Activated CD8-positive, alpha-beta memory T cell treated with anti-CD3 and anti-CD28 coated beads for 4 hours (primary cell): ENCODE measurements at places on chromosomes 5 and 9.

GRCh38 chr9:120889606-120890271, 12.8 kb upstream of the PHF19 start:
- no peak for DNase-seq

- no peak for DNase-seq
Measured at GRCh38 chr9:114327749-114328148, 1.9 kb upstream of the ORM2 start.

DNA sequence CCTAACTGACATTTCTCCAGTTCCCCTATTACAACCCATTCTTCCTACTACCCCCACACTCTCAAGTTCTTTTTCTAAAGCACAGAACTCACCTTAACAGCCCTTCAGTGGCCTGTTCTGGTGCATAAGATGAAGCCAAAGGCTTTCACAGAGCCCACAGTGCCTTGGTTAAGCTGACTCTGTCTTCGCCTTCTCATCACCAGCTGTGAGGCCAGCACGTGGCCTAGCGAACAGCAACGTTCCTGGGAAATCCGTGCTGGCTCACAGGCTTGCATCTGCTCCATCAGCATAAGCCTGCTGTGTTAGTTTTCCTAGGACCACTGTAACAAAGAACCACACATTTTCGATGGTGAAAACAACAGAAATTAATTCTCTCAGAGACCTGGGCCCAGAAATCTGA, 67.9 kb upstream of the LPAR1 start:
- DNase-seq: no peak

DNA sequence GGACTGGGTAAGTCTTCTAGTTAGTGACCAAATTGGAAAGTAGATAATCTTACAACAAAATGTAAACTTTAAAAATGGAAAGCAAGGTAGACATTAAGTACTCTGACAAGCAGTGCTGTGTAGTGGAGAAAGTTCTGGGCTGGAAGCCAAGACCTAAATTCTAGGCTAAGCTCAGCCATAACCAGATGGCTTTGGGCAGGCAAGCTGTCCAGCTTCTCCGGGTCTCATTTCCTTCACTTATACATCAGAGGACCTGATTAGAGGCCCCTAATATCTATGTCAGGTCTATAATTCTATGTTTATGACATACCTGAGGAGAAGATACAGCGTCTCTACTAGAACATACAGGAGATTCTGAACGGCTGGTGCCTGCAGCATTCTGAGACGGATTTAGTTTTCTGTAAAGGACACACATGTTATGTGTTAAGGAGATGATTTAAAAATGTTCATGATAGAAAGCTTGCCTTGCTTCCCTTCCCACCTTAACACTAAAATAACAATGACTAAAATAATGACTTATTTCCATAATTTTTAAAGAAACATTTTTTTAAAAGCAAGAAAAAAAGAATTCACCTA, 61.2 kb downstream of the ELL2 start:
- DNase-seq: no peak

GRCh38 chr5:96658272-96658671, 3.9 kb upstream of the CAST start:
- no peak for DNase-seq

- no peak for DNase-seq
Measured at GRCh38 chr5:125510651-125511050, 764.2 kb upstream of the ZNF608 start.

GRCh38 chr5:137236849-137237507, 262.1 kb downstream of the SPOCK1 start:
- DNase-seq: no peak

DNA sequence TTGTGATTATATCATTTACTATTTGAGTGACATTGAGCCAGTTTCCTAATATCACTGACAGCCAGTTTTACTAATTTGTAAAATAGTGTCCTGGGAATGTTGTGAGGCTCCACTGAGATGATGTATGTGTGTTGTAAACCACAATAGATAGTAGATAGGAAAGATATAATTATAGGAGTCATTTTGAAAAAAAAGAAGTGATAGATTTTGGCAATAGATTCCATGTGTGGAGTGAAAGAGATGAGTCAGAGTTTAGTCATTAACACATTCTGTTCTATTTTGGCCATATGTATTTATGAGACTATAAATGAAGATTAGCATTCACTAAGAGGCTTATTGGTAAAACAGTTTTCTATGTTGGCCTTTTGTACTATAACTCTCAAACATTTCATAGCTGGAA, 388.2 kb downstream of the FAM170A start:
- no peak for DNase-seq

DNA sequence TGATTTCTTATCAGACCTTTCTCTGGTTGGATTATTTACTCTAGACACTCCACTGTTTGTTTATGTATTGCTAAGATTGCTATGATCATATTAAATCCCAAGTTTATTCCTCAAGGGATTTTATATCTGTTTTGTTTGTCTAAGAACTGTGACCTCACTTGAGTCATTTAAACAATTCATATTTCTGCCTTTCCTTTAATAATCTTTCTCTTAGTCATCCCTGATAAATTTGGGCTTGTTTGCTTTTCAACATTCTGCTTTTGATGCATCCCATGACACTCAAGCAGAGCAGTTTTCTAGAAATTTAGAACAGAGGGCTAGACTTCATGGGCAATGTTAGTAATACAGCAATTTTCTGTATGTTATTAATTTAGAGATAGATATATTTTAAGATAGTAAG, 231.6 kb upstream of the TNC start:
- DNase-seq: no peak

DNA sequence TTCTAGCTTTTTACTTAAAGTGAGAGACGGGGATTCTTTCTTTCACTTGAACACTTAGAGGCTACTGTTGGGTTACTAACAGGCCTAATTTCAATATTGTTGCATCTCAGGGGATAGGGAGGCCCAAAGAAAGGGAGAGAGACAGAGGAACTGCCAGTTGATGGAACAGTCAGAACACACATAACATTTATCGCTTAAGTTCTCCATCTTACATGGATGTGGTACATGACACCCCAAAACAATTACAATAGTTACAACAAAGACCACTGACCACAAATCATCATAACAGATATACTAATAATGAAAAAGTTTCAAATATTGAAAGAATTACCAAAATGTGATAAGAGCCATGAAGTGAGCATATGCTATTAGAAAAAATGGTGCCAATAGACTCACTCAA, 4.3 kb upstream of the RIC1 start:
- no peak for DNase-seq

DNA sequence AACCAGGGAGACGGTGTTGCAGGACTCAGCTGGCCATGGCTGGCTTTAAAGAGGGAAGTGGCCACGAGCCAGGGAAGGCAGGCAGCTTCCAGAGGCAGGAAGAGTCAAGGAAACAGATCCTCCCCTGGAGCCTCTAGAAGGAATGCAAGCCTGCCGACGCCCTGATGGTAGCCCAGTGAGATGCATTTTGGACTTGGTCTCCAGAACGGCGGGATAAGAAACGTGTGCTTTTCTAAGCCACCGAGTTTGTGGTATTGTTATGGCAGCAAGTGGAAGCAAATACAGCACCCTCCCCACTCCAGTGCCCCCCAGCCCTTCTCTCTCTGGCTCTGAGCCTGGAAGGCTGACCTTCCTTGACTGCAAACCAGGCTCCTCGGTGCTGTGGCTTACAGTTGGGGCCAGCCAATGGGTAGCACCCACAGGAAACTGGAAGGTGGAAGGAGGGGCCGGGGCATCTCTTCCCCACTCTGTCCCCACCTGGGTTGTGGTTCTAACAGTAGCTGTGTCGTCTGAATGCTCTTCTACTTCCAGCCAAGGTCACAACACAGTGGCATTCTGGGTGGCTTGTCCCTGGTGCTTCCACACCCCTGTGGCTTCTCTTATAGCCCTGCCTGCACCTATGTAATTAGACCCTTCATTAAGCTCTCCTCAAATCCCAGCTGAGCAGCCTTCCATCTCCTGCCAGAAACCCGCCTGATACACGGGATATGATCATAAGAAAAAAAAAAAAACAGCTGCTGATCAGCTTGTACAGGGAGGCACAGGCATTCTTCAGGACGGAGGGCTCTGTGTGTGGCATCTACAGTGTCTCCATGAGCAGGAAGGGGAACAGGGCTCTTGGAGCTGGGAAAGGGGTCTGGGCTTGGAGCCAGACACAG, 29.9 kb upstream of the UNC5A start:
- no peak for DNase-seq

DNA sequence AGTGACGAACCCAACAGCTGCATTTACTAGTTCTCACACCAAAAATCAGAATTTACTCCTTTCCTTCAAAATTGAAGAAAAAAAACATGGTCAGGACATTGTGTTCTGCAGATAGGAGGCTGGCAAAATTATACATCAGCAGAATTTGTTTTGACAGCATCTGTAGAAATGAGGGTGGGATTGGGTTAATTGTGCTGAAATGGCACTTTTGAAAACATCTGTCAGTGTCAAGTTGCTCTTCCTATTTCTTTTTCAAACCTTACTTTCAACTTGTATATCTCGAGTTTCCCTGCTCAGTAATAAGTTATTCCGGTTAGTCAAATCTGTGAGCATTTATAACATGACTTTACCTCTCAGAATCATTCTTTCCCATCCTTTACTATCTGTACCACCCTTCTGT, 19.8 kb downstream of the WDR36 start:
- no peak for DNase-seq

DNA sequence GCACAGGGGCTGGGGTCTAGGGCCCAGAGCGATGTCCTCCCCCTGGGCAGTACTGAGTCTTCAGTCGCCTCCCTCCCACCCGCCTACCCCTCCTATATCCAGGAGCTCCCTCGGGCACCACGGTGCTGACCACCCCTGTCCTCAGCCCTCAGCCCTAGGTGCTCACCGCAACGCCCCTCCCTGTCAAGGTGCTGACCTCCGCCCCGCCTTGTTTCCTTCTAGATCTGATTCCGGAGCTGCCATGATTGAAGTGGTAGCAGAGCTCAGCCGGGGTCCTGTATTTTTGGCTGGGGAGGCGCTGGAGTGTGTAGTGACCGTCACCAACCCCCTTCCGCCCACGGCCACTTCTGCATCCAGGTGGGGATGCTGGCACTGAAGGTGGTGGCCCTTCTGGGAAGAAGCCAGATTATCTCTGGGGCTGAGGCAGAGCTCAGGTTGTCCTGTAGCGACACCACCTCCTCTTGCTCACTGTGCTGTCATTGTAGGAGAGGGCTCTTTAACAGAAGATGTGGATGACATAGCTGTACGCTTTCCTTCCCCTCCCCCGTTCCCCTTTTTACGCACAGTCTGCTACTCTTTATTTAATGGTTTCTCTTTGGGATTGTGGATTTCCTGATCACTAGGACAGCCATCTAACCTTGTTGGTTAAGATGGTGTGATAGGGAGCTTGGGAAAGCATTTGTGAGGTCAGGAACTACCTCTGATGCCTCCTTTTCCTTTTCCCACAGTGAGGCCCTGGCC, 598 bp downstream of the RGP1 start:
- DNase-seq: no peak

GRCh38 chr5:161332343-161332742, 214.2 kb downstream of the GABRB2 start:
- DNase-seq: no peak

GRCh38 chr5:82218374-82219156, 59.6 kb downstream of the RPS23 start:
- no peak for DNase-seq

- DNase-seq: no peak
Measured at GRCh38 chr9:116605904-116606341, 81.2 kb upstream of the TRIM32 start.

DNA sequence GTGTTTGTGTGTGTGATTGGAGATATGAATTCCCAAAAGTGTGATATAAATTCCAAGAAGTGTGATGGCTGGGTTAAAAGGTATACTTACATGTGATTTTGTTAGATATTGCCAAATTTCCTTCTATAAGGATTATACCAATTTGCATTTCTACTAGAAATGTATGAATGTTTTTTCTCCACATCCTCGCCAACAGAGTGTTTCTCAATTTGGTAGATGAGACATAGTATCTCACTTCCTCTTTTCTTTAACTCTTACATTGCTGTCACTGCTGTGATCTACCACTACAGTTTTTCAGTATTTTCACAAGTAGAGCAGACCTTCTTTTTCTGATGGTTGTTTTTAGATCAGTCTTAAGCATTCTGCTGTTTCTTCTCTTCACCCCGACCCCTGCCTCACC, 111.3 kb downstream of the FER start:
- no peak for DNase-seq

DNA sequence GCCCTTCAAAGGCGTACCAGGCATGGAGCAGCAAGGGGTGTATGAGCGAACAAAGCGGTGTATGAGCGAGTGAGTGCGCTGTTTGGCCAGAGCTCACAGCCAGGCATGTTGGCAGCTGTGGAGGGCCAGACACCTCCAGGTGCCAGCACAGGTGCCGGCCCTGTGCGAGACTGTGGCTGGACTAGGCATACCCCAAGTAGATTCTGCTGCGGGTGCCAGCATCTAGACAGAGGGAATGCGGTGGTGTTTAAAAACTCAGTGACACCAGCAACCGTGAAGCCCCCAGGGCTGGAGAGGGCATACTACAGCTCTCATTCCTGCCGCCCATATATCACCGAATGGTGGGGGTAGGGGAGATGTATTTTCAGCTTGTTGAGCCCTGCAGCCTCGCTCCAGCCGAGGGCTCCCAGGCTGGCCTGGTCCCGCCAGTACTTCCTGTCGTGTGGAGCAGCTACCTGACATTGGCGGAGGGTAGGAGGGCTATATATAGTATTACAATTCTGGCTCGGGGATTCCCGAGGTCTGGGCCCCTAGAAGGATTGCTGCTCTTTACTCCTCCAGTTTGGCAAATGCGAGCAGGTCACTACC, 1829.6 kb upstream of the NUDT12 start:
- DNase-seq: no peak

GRCh38 chr9:127854184-127854806, at the start of gene ENG:
TSS of gene ENG (minus strand) at chr9:127854658. CDS start at chr9:127854355, 303 bp downstream.
- no peak for DNase-seq

DNA sequence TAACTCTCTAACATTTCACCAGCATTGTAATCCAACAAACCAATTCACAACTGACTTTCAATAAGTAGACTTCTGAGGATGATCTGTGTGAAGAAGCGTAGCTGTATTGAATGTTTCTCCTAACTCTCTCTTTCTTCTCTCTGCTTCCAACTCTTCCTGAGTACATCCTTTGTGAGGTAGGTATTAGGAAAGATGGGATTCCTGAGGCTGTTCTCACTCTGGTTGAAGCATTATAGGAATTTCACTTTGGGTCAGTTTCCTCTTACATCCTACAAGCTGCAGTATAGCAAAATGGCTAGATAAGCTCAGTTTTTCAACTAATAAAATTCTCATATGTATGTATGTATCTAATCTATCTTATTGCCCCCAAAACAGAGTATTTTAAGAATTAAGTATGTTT, 702.8 kb downstream of the CETN3 start:
- DNase-seq: no peak

DNA sequence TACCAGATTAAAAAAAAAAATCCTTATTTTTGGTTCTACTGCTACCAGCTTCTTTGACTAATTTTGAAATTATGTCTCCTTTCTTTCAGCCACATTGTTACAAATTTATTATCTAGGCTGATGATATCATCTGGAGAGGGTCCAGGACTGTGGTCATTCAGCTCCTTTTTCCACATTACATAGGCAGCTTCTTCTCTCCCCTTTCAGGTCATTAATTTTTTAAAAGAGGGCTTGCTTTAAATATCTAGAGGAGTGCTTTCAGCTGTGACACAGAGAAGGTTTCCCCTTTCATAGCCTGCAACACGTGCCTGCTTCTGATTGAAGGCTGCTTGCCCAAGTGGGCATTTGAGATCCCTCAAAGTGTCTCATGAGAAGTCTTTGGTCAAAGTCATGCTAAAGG, 155.7 kb upstream of the PAPPA start:
- DNase-seq: no peak

- DNase-seq: no peak
Measured at GRCh38 chr9:123724211-123724796, 205.6 kb downstream of the DENND1A start.
